Hippocampal formation (tissue), 2 donors: ENCODE measurements at places on chromosomes 1 and 21.

- no peak for DNase-seq
These were observed 115.6 kb upstream of the SLC45A1 start for GRCh38 chr1:8202182-8202905.

DNA sequence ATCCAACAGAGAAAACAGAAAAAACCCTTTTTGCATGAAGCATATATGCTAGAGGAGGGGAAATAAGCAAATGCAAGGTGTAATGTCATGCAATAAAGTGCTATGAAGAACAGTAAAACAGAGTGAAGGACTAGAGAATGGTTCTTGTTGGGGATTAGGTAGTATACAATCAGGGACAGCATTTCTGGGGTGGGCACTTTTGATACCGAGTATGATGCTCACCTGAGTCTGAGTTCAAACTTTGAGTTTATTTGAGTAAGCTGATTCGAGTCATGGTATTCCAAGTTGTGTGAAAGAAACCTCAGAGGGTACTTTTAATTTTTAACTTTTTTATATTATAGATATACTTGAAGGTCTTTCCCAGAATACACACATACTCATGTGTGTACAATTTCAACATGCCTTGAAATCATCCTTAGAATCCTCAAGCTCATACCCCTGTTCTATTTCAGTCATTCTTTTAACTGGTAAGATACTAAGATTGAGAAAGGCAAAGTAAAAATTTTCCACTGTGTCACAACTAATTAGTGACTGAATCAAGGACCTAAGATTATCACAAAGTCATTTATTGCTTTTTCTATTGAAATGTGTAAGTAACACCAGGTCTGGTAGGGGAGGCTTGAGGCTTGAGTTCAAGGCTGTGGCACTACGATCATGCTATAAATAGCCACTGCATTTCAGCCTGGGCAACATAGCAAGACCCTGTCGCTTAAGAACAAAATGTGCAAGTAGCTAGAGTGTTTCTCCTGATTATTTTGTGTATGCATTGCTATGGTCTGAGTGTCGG lies 12.1 kb downstream of the LRRC8B start:
- no peak for DNase-seq

DNA sequence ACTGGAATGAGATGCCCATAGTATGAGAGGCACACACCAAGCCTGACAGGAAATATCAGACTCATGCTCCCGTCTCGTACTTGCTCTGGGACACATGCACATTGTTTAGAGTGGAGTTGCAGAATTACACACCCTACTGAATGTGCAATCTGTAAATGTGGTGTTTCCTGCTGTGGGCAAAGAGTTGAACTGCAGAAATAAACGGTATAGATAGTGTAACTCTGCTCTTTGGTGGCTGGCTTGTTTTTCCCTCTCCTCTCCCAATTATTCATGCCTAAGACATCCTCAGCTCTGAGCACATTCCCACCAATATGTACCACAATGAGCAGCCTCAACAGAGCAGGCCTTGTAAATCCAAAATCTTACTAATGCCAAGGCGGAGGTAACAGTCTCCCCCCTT lies 90.1 kb upstream of the DIRAS3 start:
- no peak for DNase-seq

GRCh38 chr1:113811156-113811887 lies 954 bp downstream of the RSBN1 start:
- no peak for DNase-seq

- no peak for DNase-seq
These were observed 44.8 kb downstream of the KCNJ15 start for GRCh38 chr21:38301321-38302214.
